ENCODE measurements at places on chromosomes 2 and 18.

DNA sequence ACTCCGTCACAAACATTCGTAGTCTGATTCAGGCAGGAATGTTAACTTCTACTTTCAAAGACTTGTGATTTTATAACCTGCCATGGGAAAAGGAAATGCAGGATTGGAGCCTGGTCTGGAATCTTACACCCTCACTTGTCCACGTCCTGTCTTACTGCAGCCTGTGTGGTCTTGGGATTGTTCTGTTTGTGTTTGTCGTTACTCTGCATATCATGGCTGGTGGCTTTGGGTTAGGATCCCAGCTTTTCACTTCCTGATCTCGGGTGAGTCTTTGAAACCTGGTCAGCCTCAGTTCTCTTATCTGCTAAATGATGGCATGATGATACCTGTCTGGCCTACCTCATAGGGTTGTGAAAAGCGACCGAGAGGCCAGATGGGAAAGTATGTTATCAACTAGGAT, 34.6 kb downstream of the SH3BP4 start:
- no peak for DNase-seq

- no peak for DNase-seq
These were observed 2.8 kb upstream of the OTOS start for GRCh38 chr2:240143276-240143675.

DNA sequence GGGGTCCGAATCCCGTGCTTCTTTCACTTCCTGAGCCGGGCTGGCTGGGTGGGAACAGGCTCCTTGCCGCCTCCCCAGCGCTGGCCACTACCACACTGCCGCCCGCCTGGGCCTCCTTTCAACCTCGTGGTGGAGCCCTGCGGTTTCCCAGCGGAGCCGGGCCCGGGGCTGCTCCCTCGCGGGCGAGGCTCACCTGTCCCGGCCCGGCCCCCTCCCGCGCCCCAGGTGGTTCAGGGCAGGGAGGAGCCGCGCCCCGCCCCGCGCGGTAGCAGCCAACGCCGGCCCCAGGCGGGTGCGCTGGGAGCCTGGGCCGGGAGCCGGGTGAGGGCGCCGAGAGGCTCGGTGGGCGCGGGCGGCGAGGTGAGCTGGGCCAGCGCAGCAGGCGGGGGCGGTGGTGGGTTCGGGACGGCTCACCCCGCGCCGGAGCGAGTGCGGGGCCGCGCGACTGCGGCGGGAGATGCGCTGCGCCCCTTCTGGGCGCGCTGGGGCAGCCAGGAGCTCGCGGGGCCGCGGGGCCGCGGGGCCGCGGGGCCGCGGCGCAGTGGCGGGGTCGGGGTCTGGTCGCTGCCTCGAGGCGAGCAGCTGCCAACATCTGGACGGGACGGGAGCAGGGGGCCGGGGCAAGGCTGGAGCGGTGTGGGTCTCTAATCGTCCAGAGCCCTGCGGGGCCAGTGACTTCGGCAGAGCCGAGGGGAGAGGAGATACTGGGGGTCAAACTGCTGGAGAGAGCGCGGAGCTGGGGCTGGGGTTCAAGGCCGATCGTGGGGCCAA, at the start of gene LYPD6B:
TSS of gene LYPD6B (plus strand) at position 258 of the 771 bp plus-strand sequence. CDS start 92,250 bp downstream, outside the sequence.
- DNase-seq: no peak

- DNase-seq: no peak
These were observed 520.0 kb downstream of the SLC4A3 start for GRCh38 chr2:220147161-220148038.

- DNase-seq: no peak
These were observed 1073.4 kb upstream of the ZEB2 start for GRCh38 chr2:145593280-145593679.

GRCh38 chr2:154457286-154457685, 241.2 kb upstream of the KCNJ3 start:
- no peak for DNase-seq

DNA sequence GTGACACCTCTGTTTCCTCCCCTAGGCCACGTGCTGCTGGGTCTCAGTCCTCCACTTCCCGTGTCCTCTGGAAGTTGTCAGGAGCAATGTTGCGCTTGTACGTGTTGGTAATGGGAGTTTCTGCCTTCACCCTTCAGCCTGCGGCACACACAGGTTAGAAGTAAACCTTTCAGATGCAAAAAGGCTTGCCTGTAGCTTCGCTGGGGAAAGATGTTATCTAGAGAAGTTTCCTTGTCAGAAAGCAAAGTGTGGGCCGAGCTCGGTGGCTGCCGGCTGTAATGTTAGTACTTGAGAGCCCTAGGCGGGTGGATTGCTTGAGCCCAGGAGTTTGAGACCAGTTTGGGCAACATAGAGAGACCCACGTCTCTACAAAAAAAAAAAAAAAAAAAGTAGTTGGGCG, 16.7 kb downstream of the IL1R2 start:
- DNase-seq: no peak

GRCh38 chr2:224591220-224591619, 6.1 kb upstream of the CUL3 start:
- no peak for DNase-seq

DNA sequence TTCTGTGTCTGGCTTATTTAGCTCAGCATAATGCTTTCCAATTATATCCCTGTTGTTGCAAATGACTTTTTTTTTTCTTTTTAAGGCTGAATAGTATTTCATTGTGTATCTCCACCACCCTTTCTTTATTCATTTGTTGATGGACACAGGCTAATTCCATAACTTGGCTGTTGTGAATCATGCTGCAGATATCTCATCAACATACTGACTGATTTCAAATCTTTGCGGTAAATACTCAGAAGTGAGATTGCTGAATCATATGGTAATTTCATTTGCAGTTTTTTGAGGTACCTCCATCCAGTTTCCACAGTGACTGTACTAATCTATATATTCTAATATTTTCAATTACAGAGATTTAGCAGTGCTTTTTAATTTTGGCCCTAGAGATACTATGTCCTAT, 266.2 kb downstream of the TMX3 start:
- no peak for DNase-seq

DNA sequence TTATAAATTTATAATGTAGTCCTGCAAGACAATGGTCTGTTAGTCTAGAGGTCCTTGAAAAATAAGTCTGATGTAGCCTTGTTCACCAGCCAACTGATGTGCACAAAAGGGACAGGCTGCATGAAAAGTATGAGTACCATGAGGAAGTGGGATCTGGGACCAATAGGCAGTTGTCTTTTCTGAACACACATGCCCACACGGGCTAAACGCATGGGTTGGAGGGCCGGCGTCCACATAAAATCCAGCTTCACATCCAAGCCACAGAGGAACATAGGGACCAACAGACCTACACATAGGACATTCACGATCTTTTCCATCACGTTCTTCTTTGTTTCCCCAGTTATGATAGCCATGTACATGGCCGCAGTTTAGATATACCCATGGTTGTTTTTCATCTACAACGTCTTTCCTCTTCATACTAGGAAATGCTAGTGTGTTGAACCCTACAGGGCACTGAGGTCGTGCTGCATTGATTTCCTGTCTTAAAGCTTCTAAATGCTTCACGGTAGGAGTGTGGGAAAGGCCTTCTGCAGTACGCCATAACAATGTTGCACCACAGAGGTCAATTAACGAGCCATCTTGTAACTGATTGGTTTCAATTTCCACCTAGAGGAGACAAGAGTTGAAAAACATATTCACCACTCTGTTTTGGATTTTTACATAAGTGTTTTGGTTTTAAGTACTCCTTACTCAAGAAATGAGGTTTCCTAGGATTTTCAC, 49.4 kb downstream of the PELI1 start:
- DNase-seq: no peak

- DNase-seq: no peak
These were observed 194.8 kb downstream of the ZEB2 start for GRCh38 chr2:144325086-144325485.

GRCh38 chr18:21183670-21184069, 58.4 kb upstream of the GREB1L start:
- no peak for DNase-seq

DNA sequence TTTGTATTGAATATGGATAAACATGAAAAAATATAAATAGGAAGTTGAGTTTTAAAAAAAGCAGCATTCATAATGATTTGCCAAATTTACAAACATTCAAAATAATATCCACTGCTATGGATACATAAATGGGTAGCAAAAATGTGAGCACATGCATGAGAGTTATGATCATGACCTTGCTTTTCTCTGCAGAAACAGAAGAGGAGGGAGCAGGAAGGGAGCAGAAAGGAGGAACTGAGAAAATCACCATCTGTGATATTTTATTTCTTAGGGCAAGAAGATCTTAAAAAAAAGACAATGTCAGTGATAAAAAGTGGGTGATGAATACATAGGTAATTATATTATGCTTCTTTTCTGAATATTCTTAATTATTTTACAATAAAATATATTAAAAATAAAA, 17.7 kb upstream of the CCDC93 start:
- DNase-seq: no peak

All from liver (tissue), 10 donors.